D721Med (cell line): ENCODE measurements at places on chromosomes 2 and 18.

- DNase-seq = no peak
These were observed 294.2 kb downstream of the DYSF start for GRCh38 chr2:71747559-71747958.

GRCh38 chr2:60309941-60310660, 243.4 kb downstream of the BCL11A start:
- DNase-seq = no peak

- DNase-seq = no peak
These were observed 856.1 kb upstream of the ID2 start for GRCh38 chr2:7825591-7826312.

GRCh38 chr18:44744161-44745121, 63.8 kb downstream of the SETBP1 start:
- no peak for DNase-seq

- no peak for DNase-seq
These were observed 6.8 kb downstream of the FBLN7 start for GRCh38 chr2:112144966-112145365.

DNA sequence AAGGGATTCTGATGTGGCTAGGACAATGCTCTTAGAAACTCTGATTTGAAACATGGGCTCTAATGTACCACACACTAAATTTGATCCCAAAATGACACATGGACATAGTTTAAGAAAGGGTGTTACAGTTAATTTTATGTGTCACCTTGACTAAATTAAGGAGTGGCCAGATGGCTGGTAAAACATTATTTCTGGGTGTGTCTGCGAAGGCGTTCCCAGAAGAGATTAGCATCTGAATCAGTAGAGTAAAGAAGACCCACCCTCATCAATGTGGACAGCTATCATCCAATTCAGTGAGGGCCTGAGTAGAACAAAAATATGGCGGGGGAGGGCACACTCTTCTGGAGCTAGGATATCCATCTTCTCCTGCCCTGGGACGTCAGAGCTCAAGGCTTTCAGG, 283.1 kb upstream of the CHAC2 start:
- DNase-seq = no peak

DNA sequence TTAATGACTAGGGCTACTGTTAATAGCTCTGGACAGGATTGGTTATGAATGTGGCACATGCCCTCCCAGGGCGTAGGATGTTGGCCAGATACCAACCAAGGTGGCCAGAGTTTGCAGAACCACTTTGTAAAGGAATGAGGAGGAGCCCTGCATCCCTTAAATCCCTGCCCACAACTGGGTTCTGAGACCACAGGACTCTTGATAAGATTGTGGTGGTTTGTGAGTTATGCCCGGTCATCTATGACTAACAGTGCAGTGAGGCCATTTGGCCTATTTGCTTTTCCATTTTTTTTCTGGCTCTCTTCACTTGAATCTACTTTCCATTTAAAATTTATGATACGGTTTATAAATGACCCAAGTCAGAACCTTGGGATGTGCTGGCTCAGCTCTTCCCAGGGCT, 294.5 kb downstream of the PRKCE start:
- no peak for DNase-seq
